ENCODE measurements at places on chromosomes 2 and 18.

- peak; percentile 26 for DNase-seq
- no peak overlapping the region for H3K27ac ChIP-seq
- H3K4me1 ChIP-seq = peaks cover 5% of the 10 kb centered on the region
- no peaks in the 10 kb centered on the region for H3K36me3 ChIP-seq
Observed at GRCh38 chr18:12391487-12392165, 14.6 kb upstream of the AFG3L2 start.

DNA sequence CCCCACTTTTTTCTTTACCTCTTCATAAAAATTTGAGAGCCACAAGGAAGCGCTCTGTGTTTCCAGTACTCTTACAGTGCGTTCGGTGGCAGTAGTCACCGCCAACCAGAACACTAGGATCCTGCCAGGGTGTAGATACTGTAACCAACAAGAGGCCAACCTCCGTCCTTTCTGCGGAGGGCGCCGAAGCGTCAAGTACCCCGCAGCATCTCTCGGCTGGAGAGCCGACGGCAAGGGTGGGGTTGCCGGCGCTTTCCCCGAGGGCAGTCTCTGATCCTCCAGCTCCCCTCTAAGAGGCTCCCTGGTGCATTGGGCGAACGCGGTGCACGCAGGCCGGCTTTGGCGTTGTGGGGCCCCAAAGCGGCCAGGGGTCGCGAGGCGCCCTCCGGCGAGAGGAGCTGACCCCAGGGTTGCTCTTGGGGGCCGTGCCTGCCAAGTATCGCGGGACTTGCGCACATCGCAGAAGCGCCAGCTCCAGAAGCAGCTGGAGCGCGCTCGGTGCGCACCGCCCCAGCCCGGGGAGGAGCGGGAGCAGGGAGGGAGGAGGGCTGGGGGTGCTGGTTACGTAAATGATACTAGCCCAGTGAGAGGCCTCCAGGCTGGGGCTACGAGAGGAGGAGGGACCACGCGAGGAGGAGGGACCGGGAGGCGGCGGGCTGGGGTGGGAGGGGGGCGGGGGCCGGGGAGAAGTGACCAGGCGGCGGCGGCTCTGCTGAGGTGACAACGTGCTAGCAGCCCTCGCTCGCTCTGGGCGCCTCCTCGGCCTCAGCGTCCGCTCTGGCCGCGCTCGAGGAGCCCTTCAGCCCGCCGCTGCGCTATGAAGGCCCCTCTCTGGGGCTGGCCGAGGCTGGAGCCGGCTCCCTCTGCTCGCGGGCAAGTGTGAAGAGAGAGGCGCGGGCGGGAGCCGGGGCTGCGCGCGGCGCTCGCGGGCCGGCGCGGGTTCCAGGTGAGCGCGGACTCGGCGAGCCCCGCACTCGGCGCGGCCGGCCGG lies at the start of gene GALNT13:
GALNT13 (plus strand) TSS at position 692 of the 991 bp plus-strand sequence.
- H3K4me3 ChIP-seq = no peak within 1 kb of the TSS
- peaks cover 14% of the 10 kb centered on the region for H3K27me3 ChIP-seq
- peaks cover 1% of the 10 kb centered on the region for H3K36me3 ChIP-seq

GRCh38 chr2:168461942-168462331 lies 5.9 kb downstream of the CERS6 start:
- H3K36me3 ChIP-seq = peaks cover 11% of the 10 kb centered on the region
- H3K27ac ChIP-seq = no peak overlapping the region
- peaks cover 79% of the 10 kb centered on the region for H3K4me1 ChIP-seq
- no peak overlapping the region for H3K4me3 ChIP-seq

GRCh38 chr2:169824373-169825333 lies at the start of gene METTL5:
Gene METTL5 (minus strand): TSS chr2:169824905. CDS start chr2:169824597, 308 bp downstream.
- no peaks in the 10 kb centered on the region for H3K27me3 ChIP-seq
- peak within 1 kb of the TSS; percentile 89 for H3K27ac ChIP-seq
- peaks cover 50% of the 10 kb centered on the region for H3K4me1 ChIP-seq
- peaks cover 18% of the 10 kb centered on the region for H3K36me3 ChIP-seq
- H3K4me3 ChIP-seq = peak within 1 kb of the TSS; percentile 93

DNA sequence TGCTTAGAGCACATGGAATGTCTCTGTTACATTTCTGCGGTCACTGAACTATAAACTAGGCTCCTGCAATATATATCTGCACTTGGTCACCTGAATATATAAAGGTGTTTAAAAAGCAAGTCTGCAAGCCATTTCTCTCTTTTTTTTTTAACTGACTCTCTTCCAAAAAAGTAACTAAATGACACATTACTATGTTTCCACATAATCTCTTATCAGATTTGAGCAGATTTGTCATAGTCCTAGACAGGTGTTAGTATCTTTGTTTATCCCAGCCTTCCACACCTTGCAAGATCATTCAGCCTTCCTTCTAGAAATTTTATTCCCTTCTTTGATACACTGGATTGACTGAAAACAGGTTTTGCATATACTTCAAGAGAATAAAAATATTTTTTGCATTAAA lies 86.7 kb upstream of the KLF7 start:
- no peak overlapping the region for H3K4me3 ChIP-seq
- H3K27ac ChIP-seq = no peak overlapping the region
- no peaks in the 10 kb centered on the region for H3K36me3 ChIP-seq
- peaks cover 2% of the 10 kb centered on the region for H3K27me3 ChIP-seq

- no peaks in the 10 kb centered on the region for H3K36me3 ChIP-seq
- H3K4me3 ChIP-seq = no peak overlapping the region
- no peak overlapping the region for H3K27ac ChIP-seq
- peaks cover 34% of the 10 kb centered on the region for H3K27me3 ChIP-seq
- peaks cover 31% of the 10 kb centered on the region for H3K4me1 ChIP-seq
Observed at GRCh38 chr2:239551206-239551605, 150.4 kb upstream of the HDAC4 start.

GRCh38 chr2:168596881-168597655 lies 141.0 kb downstream of the CERS6 start:
- no peak overlapping the region for H3K4me3 ChIP-seq
- H3K27me3 ChIP-seq = no peaks in the 10 kb centered on the region

GRCh38 chr2:201258666-201259615 lies 1.4 kb upstream of the CASP8 start:
- no peak for DNase-seq
- H3K4me1 ChIP-seq = peaks cover 87% of the 10 kb centered on the region
- no peaks in the 10 kb centered on the region for H3K27me3 ChIP-seq
- H3K27ac ChIP-seq = peak overlapping the region; percentile 100

- peaks cover 1% of the 10 kb centered on the region for H3K36me3 ChIP-seq
- H3K4me3 ChIP-seq = no peak overlapping the region
- H3K4me1 ChIP-seq = no peaks in the 10 kb centered on the region
- DNase-seq = no peak
Observed at GRCh38 chr2:20625491-20626391, 25.2 kb downstream of the HS1BP3 start.

DNA sequence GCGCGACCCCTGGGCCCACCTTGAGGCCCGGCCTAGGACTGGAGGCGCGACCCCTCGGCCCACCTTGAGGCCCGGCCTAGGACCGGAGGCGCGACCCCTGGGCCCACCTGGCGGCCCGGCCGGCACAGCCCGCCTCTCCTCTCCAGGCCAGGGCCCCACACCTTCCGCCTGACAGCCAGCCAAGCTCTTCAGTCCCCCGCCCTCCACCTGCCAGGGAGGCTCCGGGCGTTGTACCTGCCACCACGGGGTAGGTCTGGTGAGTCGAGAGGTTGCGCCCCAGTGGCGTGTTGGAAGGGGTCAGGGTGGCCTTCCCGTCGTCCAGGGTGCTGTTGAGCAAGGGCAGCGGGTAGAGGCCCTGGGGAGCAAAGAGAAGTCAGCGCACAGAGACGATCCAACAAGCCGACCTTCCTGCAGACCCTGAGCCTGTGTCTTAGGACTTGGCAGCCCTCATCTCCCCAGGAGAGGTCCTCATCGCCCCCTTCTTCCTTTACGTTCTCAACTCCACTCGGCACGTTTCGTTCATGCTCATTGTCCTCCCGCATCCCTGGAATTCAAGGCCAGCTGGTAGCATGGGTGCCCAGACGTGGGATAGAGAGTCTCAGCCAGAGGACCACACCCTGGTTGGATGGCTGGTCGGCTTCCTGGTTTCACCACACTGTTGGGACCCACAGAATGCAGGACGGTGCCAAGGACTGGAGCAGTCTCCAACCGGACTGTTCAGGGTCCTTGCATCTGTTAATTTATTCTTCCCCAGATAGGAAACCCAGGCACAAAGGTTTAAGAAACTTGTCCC lies 42.2 kb downstream of the PAX8 start:
- peak overlapping the region; percentile 74 for H3K4me3 ChIP-seq
- no peaks in the 10 kb centered on the region for H3K27me3 ChIP-seq
- no peak for DNase-seq
- peaks cover 24% of the 10 kb centered on the region for H3K4me1 ChIP-seq
- H3K36me3 ChIP-seq = peaks cover 2% of the 10 kb centered on the region

DNA sequence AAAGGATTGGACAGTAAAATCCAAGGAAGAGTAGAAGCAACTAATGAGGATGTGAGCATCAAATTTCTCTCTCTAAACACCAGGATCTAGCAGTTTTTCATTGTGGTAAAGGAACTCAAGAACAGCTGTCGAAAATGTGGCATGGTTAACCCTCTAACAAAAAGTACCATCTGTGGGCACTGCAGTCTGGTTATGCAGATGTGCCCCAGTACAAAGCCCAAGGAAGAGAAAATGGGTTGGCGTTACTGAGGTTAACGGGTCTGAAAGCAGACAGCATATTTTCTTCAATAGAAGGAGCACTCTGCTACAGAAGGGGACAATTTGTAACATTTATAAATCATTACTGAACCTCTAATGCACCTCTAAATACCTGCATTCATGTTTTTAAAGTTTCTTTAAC lies 253.0 kb upstream of the HNRNPA3 start:
- DNase-seq = no peak
- H3K27me3 ChIP-seq = peaks cover 30% of the 10 kb centered on the region
- no peaks in the 10 kb centered on the region for H3K36me3 ChIP-seq
- no peak overlapping the region for H3K4me3 ChIP-seq

GRCh38 chr2:110958346-110959119 lies 162.2 kb upstream of the BCL2L11 start:
- no peak overlapping the region for H3K4me3 ChIP-seq
- no peak for DNase-seq
- H3K27ac ChIP-seq = no peak overlapping the region
- H3K27me3 ChIP-seq = peaks cover 34% of the 10 kb centered on the region

GRCh38 chr2:171410624-171411023 lies 23.2 kb downstream of the METTL8 start:
- no peak overlapping the region for H3K27ac ChIP-seq
- H3K4me3 ChIP-seq = no peak overlapping the region
- peaks cover 10% of the 10 kb centered on the region for H3K4me1 ChIP-seq
- DNase-seq = no peak
- peaks cover 3% of the 10 kb centered on the region for H3K36me3 ChIP-seq

- no peak overlapping the region for H3K4me3 ChIP-seq
- H3K36me3 ChIP-seq = peaks cover 12% of the 10 kb centered on the region
- DNase-seq = no peak
- H3K4me1 ChIP-seq = peaks cover 5% of the 10 kb centered on the region
- no peak overlapping the region for H3K27ac ChIP-seq
Observed at GRCh38 chr2:74079522-74080341, 68.0 kb downstream of the BOLA3 start.

DNA sequence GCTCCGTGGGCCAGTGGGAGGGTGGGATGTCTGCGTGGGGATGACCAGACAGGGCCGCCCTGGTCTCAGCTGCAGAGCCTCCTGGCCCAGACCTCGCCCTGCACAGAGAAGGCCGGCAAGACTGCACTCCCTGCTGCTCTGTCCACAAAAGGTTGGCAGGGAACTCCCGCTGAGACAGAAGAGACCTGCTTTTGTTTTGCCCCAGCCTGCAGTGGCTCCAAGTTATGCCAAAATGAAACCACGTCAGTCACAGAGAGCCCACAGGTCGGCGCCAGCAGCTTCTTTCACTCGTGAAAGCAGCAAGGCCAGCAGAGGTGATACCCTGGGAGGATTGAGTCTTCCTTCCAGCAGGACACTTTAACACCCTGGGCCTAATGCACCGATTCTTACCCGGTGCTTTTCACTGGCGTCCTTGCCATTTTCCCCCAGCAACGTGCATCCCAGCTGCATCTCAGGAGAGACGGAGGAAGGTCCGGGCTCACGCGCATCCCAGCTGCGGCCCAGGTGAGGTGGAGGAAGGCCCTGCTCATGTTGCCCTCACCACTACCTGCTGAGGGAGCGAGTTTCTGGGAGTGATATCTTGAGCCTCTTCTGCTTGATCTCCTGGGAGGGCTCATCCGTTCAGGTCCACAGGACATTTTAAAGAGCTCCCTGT lies 22.1 kb upstream of the CTDP1 start:
- no peaks in the 10 kb centered on the region for H3K36me3 ChIP-seq
- no peak overlapping the region for H3K27ac ChIP-seq
- no peak for DNase-seq
- H3K4me1 ChIP-seq = no peaks in the 10 kb centered on the region
- peaks cover 16% of the 10 kb centered on the region for H3K27me3 ChIP-seq

- no peaks in the 10 kb centered on the region for H3K4me1 ChIP-seq
- DNase-seq = no peak
- H3K27ac ChIP-seq = no peak overlapping the region
- H3K36me3 ChIP-seq = no peaks in the 10 kb centered on the region
Observed at GRCh38 chr2:1612391-1613077, 131.8 kb downstream of the PXDN start.

DNA sequence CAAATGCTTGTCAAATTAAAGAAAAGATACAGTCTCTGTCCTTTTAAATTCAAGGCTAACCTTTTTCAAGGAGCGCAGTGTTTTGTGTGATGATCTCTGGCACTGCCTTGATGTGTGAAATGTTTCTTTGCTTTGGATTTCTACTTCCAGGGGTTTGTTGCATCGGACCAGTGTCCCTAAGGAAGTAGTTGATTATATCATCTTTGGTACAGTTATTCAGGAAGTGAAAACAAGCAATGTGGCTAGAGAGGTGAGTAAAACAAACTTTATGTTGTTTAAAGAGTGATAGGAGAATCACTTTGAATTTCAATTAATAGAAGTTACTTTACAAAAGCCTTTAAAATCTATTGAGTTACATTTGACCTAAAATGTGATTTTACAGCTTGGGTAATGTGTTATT lies 28.8 kb downstream of the HADHB start:
- H3K27ac ChIP-seq = no peak overlapping the region
- H3K4me3 ChIP-seq = no peak overlapping the region
- H3K4me1 ChIP-seq = peaks cover 11% of the 10 kb centered on the region
- no peak for DNase-seq
- peaks cover 13% of the 10 kb centered on the region for H3K36me3 ChIP-seq

DNA sequence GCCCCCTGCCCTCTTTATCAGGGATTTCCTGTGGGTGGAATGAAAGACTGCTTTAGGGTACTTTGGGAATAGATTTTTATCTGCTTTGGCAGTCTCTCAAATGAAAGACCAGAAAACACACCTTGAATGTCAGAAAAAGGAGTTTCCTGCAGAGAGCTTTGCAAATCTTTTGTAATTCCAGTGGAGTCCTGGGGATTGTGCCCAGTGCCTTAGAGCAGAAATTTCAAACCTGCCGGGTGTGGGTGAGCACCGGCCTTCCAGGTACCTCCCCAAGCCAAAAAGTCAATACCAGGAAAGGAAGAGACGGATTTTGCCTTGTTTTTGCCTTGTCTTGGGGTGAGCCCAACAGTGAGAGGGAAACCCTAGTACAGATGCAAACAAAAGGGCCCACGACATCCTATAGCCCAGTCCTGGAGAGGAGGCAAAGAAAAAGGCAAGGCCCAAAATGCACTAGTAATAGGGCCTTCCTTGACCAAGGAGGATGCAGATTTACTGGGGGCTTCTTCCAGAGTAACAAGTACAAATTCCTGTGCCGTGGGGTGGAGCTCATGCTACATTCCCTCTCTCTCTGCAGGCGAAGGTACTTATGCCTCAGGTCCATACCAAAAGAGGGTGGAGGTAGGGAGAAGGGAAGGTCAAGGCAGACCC lies 36.4 kb downstream of the FOXI3 start:
- H3K4me3 ChIP-seq = no peak overlapping the region
- no peaks in the 10 kb centered on the region for H3K36me3 ChIP-seq
- H3K4me1 ChIP-seq = no peaks in the 10 kb centered on the region
- H3K27ac ChIP-seq = no peak overlapping the region
- H3K27me3 ChIP-seq = peaks cover 9% of the 10 kb centered on the region

- H3K27ac ChIP-seq = peak overlapping the region; percentile 52
- no peak for DNase-seq
- peak overlapping the region; percentile 66 for H3K4me3 ChIP-seq
- peaks cover 27% of the 10 kb centered on the region for H3K4me1 ChIP-seq
- peaks cover 52% of the 10 kb centered on the region for H3K27me3 ChIP-seq
- H3K36me3 ChIP-seq = peaks cover 13% of the 10 kb centered on the region
Observed at GRCh38 chr2:74512744-74513604, 1.3 kb upstream of the TLX2 start.
